ENCODE measurements at places on chromosomes 13 and 19.

- no peaks in the 10 kb centered on the region for H3K27me3 ChIP-seq
- H3K4me1 ChIP-seq = no peaks in the 10 kb centered on the region
- H3K4me3 ChIP-seq = no peak overlapping the region
- H3K27ac ChIP-seq = no peak overlapping the region
- peaks cover 53% of the 10 kb centered on the region for H3K36me3 ChIP-seq
- no peak for DNase-seq
These were observed 38.3 kb downstream of the PEX11G start for GRCh38 chr19:7450243-7451223.

DNA sequence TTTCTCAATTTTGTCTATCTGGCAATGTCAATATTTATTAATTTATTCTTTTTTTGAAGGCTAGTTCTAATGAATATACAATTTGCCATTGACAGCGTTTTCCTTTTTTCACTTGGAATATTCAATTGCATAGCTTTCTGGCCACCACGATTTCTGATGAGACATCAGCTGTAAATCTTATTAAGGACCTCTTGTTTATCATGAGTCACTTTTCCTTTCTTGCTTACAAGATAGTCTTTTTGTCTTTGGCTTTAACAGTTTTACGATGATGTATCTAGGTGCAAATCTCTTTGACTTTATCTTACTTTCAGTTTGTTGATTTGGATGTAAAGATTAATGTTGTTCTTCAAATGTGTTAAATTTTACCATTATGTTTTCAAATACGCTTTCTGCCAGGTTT lies 991.6 kb upstream of the SLC10A2 start:
- no peak overlapping the region for H3K4me3 ChIP-seq
- no peaks in the 10 kb centered on the region for H3K27me3 ChIP-seq
- H3K4me1 ChIP-seq = no peaks in the 10 kb centered on the region

DNA sequence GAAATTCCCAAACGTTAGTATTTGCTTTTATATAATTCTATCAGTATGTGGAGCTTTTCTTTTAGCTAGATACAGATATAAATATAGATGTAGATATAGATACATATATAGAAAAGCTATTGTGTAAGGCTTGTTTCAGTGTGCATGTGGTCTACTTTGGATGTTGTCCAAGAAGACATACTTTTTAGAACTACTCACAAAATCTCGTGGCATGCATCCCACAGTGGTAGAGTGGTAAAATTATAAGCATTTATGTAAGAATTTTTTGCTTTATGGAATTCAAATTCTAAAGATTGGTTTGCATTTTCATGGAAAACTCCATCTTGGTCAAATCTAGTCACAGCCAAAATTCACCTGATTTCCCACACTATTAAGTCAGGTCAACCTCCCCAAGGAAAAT lies 880.4 kb downstream of the EFNB2 start:
- no peak overlapping the region for H3K27ac ChIP-seq
- no peak for DNase-seq
- no peaks in the 10 kb centered on the region for H3K4me1 ChIP-seq
- no peaks in the 10 kb centered on the region for H3K36me3 ChIP-seq
- no peak overlapping the region for H3K4me3 ChIP-seq
- H3K27me3 ChIP-seq = no peaks in the 10 kb centered on the region

DNA sequence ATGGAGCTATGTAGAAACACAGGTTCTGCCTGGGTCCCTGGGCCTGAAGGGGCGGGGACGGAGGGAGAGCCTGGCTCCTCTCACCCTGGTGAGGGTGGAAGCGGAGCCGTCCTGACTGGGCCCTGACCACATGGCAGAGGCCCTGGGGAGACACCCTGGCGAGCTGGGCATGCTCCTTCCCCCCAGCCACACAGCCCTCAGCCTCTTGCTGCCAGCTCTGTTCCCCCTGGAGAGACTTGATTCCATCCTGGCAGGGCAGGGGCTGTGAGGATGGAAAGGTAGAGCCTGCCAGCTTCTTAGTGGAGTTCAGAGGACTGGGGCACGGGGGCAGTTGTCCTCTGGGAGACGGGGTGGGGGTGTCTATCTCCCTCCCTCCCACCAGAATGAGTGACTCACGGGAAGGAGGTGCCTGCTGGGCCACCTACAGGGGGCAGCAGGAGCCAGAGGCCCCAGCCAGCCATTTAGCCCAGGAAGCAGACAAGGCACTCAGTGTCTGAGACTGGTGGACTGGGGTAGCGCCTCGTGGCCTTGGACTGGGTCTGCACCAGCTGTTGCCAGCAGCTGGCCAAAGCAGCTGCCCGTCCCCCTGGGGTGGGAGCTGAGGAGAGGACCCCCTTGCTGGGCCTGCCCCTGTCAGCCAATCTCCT lies 22.8 kb upstream of the RNF17 start:
- H3K4me3 ChIP-seq = no peak overlapping the region
- H3K36me3 ChIP-seq = no peaks in the 10 kb centered on the region
- no peaks in the 10 kb centered on the region for H3K4me1 ChIP-seq
- H3K27me3 ChIP-seq = peaks cover 14% of the 10 kb centered on the region

All from adrenal gland (tissue), 19 donors.